ENCODE measurements at places on chromosomes 6 and 20.

- no peak for DNase-seq
These were observed 3.1 kb upstream of the TLDC2 start for GRCh38 chr20:36872852-36873251.

DNA sequence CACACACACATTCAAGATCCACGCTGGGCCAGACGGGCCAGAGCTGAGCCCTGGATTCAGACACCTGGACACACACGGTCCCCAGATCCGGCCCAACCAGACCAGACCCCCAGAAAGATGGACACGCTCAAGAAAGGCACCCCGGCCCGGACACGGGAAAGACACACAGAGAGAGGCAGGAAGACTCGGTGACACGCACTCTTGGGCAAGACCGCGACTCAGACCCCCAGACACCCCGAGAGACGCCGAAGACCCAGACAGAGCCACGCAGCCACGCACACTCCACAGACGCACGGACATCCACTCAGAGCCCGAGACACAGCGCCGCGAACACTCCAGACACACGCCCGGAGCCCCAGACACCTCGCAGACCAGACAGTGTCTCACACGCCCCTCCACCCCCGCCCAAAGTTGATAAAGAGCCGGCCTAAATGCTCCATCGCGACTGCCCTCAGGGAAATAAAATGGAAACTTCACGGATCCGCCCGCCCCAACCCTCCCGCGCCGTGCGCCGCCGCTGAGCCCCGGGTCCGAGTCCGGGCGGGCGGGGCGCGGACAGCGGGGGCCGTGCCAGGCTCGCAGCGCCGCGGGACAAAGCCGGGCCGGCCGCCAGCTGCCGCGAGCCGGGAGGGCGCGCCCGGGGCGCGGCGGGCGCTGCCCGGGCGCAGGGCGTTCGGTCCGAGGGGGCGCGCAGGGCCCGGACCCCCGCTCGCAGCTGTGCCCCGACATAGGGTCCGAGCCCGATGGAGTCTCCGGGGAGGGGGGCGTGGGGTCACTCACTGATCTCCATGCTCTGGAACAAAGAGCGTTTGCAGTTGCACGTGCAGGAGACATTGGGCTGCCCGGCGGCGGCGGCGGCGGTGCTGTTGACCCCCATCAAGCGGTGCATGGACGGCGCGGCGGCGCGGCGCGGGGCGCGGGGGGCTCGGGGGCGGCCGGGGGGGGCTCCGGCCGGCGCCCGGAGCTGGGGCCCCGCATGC is 831 bp downstream of the PMEPA1 start:
- no peak for DNase-seq

DNA sequence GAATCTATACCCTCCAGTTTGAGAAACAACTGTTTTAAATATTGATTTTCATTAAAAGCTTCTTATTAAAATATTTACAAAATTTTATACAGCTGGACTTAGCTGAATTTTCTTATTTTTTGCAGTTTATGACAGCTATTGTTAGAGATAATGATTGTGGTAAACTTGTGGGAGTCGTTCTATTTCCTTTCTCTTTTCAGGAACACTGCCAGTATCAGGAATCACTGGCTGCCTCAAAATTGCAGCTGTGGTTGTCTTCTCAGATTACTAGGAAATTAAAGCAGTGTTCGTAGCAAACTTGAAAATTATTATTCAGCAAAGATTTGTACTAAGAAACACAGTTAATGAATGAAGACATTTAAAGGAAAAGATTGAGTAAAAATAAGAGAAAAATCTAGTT is 311.0 kb downstream of the CENPW start:
- DNase-seq, result no peak

GRCh38 chr20:63893999-63894357 is 948 bp upstream of the DNAJC5 start:
- DNase-seq, result no peak

GRCh38 chr6:70547313-70547712 is 19.4 kb upstream of the SDHAF4 start:
- DNase-seq, result no peak

GRCh38 chr6:46015119-46015968 is at the start of gene CLIC5:
TSS of gene CLIC5 (minus strand) at chr6:46015860. CDS start at chr6:46015542, 318 bp downstream.
- DNase-seq, result no peak

GRCh38 chr20:50823319-50823718 is 28.5 kb downstream of the BCAS4 start:
- DNase-seq, result no peak

DNA sequence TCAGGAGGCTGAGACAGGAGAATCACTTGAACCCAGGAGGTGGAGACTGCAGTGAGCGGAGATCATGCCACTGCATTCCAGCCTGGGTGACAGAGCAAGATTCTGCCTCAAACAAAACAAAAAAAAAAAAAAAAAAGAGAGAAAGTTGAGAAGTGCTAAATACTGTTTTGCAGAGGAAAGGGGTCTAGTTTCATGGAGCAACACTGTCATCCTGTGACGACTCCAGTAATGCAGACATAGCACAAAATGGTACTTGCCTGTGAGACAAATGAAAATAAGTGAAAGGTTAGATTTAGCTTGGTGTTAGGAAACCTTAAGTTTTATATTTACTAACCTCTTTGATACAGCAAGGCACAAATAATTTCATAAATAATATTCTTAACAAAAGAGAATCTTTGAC is 29.7 kb downstream of the CEP162 start:
- DNase-seq, result no peak

DNA sequence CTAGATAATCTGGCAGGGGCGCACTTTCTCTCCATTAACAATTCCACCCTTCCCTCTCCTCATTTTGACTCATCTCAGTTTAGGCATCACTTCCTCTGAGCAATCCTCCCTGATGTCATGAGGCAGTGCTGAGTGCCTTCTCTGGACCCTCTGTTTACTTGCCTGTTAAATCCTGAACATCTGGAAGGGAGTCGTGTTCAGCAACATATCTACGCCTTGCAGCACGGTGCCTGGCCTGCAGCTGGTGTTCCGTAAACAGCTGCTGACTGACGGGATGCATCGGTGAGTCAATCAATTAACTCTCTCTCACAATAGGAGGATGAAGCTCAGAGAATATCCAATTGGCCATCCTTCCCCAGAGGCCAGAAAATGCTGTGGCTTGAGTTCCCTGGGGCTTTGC is 613.5 kb downstream of the PTPRT start:
- no peak for DNase-seq

DNA sequence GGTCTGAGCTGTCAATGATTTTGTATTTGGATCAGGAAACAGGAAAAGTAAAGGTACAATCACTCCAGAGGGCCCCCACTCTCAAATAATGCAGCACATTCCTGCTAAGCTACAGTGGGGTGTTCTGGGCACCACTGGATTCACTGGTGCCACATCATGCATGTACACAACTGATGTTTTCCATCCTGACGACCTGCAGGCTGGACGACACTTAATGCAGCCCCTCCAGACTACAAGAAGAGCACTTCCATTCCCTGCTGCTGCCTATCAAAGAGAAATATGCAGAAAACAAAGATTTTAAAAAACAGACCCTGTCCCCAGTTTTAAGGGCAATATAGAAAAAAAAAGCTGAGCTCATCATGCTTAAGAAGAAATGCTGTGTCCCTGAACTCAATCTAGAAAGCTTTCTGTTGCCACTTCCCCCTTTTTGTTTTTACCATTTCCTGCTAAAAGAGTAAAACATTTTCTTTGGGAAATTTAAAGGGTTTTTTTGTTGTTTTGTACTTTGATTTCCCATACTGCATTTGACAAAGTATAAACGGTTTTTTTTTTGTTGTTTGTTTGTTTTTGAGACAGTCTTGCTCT is 35.5 kb downstream of the ABHD12 start:
- no peak for DNase-seq

GRCh38 chr6:146359131-146359530 is 184.5 kb upstream of the RAB32 start:
- DNase-seq, result no peak

DNA sequence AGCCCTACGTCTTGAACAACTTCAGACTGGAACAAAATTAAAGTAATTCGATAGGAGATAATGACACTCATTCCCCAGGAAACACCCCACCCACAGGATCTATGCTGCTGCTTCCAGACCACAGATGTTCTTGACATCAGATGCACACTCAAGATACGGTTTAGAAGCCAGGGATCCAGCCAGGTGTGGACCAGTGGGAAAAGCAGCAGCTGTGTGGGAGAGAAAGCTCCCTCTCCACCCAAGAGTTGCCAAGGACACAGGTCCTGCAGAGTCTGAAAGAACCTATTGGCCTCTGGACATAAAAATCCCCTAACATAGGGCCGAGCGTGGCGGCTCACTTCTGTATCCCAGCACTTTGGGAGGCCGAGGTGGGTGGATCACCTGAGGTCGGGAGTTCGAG is 91.7 kb upstream of the NFATC2 start:
- DNase-seq, result no peak

Measured in stimulated activated CD8-positive, alpha-beta memory T cell treated with anti-CD3 and anti-CD28 coated beads, Interleukin-4, amount 100 ng/mL, for 1 hour (primary cell).